ENCODE measurements at places on chromosomes 16 and 17. TPM values are rescaled to one million over a fixed set of nuclear protein-coding genes. Genes with fewer than 3 reads are reported as not detected.
A peak's percentile ranks its signal among the peaks of the same experiment; 100 is the strongest.

DNA sequence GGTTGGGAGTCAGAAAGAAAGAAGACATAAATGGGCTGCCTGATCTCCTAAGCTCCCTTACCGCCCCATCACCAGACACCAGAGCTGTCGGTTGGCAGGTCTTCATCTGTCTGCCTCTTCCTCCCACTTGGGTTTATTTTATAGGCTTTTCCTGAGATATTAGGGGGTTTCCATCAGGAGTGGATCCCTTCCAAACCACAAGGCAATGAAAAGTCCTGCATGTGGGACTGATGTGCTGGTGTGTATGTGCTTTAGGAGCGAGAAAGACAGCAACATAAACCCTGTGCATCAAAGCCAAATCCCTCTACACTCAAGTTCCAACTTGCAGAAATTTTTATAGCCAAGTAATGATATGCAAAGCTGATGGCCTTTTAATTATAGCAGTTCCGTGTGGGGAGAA lies 389.5 kb downstream of the SLC39A11 start:
- peak; percentile 73 for DNase-seq

DNA sequence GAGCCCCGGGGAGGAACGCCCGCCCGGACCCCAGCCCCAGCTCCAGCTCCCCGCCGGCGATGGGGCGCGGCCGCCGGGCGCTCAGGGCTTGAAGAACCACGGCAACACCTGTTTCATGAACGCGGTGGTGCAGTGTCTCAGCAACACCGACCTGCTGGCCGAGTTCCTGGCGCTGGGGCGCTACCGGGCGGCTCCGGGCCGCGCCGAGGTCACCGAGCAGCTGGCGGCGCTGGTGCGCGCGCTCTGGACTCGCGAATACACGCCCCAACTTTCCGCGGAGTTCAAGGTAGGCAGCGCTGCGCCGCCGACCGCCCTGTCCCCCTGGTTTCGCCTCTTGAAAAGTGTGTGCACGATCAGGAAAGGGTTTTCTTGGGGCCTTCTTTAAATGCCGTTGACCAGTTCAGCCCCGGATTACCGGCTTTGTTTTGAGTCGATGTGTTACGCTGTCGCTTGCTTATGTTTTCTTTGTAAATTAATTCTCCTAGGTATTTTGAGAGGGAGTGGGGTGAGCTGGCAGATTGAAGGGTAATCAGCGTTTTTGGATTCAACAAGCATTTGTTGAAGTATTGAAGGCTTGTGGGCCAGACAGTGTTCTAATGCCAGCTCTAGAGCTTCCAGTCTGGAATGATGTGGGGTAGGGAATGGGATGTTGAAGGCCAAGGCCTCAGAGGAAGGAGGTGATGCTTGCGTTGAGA lies 681 bp downstream of the USP43 start:
- DNase-seq, result peak; percentile 18

GRCh38 chr17:75799402-75799801 lies 14.8 kb downstream of the UNK start:
- no peak for DNase-seq

DNA sequence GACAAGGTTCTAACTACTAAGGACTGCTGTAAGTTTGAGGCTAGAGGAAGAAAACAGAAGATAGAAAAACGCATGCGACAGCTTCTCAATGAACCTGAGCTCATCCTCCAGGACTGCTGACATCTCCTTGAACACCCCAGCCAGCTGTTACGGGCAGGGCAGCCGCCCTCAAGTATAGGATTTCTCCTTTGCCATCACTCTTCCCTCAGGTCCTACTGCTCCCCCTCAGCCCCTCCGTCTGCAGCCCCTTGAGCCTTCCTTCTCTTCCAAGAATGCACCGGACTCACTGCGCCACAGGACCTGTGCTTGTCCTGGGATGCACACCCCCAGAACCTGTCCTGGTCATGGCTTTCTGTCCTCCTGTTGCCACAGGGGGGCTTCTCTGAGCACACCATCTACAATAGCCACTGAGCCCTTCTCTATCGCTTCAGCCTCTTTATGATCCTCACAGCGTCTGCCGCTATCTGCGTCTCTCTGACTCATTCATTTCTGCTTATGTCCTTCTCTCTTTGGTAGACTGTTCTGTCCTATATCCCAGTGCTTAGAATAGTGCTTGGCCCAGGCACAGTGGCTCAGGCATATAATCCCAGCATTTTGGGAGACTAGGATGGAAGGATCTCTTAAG lies 15.7 kb upstream of the XYLT2 start:
- DNase-seq, result no peak

GRCh38 chr16:66334853-66335574 lies 31.5 kb upstream of the CDH5 start:
- no peak for DNase-seq

- no peak for DNase-seq
These were observed 9.7 kb upstream of the RSKR start for GRCh38 chr17:28623696-28624095.

- no peak for DNase-seq
These were observed 3.1 kb downstream of the CBLN1 start for GRCh38 chr16:49278567-49278827.

- no peak for DNase-seq
These were observed 3.5 kb upstream of the CORO1A start for GRCh38 chr16:30179931-30180330.

TNP2 gene
- total RNA-seq, result not detected

TBX21 gene
- total RNA-seq, result not detected

C17orf67 gene
- total RNA-seq, result 0.86 TPM

CHRNE gene
- total RNA-seq, result 0.32 TPM
